ENCODE measurements at places on chromosomes 6 and 20. TPM values are rescaled to one million over a fixed set of nuclear protein-coding genes. Genes with fewer than 3 reads are reported as not detected.

XKR7 gene
- total RNA-seq: 0.06 TPM

IP6K3 gene
- 2.4 TPM for total RNA-seq

LIN28B gene
- not detected for total RNA-seq

CD40 gene
- total RNA-seq: 2.5 TPM

AIF1 gene
- 15.0 TPM for total RNA-seq

KHDC1L gene
- not detected for total RNA-seq

DEFB132 gene
- not detected for total RNA-seq

OR2H1 gene
- total RNA-seq: not detected

MLN gene
- not detected for total RNA-seq

SPACA1 gene
- not detected for total RNA-seq

EBF4 gene
- total RNA-seq: 1.9 TPM

TBX18 gene
- total RNA-seq: 0.78 TPM

TEAD3 gene
- total RNA-seq: 32.1 TPM

MUC22 gene
- not detected for total RNA-seq

IL17F gene
- total RNA-seq: not detected

IER3 gene
- 169 TPM for total RNA-seq

COL12A1 gene
- 18.4 TPM for total RNA-seq

PPIL6 gene
- total RNA-seq: 0.58 TPM
